ENCODE measurements at places on chromosomes 13 and 19. TPM values are rescaled to one million over a fixed set of nuclear protein-coding genes. Genes with fewer than 3 reads are reported as not detected.

GRCh38 chr19:3538965-3539755 is at the start of gene TEKTIP1:
TSS of gene TEKTIP1 (plus strand) at chr19:3539174. CDS start at chr19:3539178, 4 bp downstream.
- no peak for DNase-seq

- peak; percentile 26 for DNase-seq
Measured at GRCh38 chr19:51686171-51686570, 7.0 kb upstream of the SPACA6 start.

- no peak for DNase-seq
Measured at GRCh38 chr13:52975161-52975560, 53.5 kb upstream of the OLFM4 start.

- peak; percentile 98 for DNase-seq
Measured at GRCh38 chr19:13150187-13150930, at the start of the genes IER2 and STX10. TSS of gene IER2 (plus strand) at chr19:13150411. CDS start at chr19:13153187, 2,776 bp downstream. TSS of gene STX10 (minus strand) at chr19:13150375. CDS start at chr19:13150173, 202 bp downstream.

DNA sequence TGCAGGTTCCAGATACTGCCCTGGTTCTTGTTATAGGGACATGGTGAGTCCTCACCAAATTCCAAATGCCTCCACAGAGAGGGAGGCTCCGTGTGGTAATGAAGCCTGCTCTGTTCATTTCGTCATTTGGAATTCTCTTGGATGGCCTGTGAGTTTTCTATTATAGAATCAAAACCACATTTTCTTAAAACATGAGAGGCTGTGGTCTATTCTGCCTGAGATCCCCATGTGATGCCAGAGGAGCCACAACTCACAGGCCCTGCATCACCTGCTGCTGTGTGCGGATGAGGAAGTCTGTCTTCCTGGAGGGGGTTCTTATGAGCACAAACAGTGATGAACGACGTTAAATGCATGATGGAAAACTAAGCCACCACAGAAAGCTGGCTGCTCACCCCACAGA is 264.4 kb downstream of the UQCRFS1 start:
- no peak for DNase-seq

GRCh38 chr19:9597027-9597426 is 12.7 kb upstream of the ZNF121 start:
- DNase-seq = no peak

- no peak for DNase-seq
Measured at GRCh38 chr13:77600701-77601100, 65.2 kb downstream of the SCEL start.

FARP1 gene
- total RNA-seq = 0.37 TPM

EXOC3L2 gene
- total RNA-seq = not detected

RAB3A gene
- total RNA-seq = 10.3 TPM

LGALS14 gene
- total RNA-seq = not detected

TRPC4 gene
- total RNA-seq = not detected

ERICH6B gene
- total RNA-seq = not detected

Data from activated CD4-positive, alpha-beta T cell treated with anti-CD3 and anti-CD28 coated beads, Interleukin-2, amount 10 ng/mL, durations not matched to agents 24 days and 14 days (primary cell).